ENCODE measurements at places on chromosomes 5 and 9. TPM values are rescaled to one million over a fixed set of nuclear protein-coding genes. Genes with fewer than 3 reads are reported as not detected.
A peak's percentile ranks its signal among the peaks of the same experiment; 100 is the strongest.

DNA sequence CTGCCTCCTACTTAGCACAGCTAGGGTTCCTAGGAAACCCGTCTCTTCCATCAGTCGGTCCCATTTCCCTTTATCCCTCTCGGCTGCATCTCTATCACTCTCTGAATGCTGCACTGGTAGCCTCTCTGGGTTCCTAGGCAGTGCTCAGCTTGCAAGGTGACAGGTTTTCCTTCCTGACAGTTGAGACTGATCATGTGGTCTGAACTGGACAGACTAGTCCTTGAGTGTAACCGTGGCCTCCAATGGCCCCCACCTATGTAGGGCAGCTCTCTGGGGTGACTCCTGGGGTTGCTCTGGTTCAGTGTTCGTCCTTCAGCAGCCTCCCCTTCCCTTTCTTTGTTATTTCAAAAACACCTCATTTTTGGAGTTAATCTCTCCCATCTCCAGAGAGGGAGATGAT lies 3.8 kb downstream of the TMEM8B start:
- no peak for DNase-seq
- peaks cover 24% of the 10 kb centered on the region for H3K4me1 ChIP-seq
- no peaks in the 10 kb centered on the region for H3K27me3 ChIP-seq

The GFI1B gene
- not detected for total RNA-seq

DNA sequence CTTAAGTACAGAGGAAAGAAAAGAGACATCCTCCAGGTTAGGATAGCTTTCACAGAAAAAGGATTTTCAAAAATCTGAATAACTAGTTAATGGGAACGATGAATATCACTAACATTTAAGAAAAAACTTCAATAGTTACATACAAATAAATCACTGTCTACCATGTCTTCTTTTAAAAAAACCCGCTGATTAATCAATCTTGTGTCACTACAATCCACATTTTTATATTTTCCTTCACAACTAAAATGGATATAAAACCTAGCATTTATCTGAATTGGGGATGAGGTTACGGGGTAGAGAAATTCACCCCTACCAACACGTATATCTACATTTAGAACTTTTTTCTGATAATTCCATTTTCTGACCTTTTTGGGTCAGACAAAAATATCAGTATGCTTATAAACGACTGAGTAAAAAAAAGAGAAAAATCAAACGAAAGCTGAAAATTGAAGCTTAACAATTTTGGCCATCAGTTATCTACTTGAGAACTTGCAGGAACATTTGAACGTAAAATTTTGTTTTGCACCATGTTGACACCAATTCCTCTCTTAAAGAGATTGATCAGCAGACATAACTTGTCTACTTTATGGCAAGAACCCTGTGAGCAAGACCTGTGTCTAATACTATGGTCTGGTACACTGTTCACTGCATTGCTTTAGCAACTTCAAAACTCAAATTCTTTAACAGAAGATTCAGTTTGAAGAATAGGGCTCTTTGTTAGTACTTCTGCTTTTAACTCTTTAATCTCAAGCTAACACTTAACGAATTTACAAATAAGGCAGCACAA lies 4.8 kb downstream of the NR3C1 start:
- H3K4me3 ChIP-seq = peak overlapping the region; percentile 97
- H3K27me3 ChIP-seq = no peaks in the 10 kb centered on the region
- H3K4me1 ChIP-seq = peaks cover 39% of the 10 kb centered on the region
- H3K27ac ChIP-seq = peak overlapping the region; percentile 68
- DNase-seq = no peak
- H3K36me3 ChIP-seq = peaks cover 67% of the 10 kb centered on the region

DNA sequence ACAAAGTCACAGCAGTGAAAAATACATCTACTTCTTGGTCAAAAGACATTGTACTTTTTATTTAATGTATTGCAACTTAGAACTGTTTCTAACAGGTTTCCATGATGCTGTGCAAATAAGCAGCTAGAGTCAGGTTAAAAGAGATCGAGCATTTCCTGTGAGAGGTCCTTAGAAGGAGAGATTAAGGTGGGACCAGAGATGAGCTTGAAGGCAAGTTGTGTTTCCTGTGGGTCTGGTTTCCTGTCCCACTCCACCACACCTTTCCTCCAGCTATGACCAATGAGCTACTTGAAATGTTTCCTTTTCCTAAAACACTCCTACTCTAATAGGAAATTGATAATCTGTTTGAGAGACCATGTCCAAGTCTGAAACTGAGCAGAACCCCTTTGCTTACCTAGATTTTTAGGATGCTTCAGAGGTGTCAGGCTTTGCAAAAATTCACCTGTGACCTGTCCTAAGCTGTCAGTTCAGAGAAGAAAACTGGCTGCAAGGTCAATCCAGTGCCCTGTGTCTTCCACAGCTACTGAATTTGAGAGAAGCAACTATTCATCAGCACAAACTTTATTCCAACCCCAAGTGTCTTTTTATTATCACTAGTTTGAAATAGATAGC lies 13.1 kb upstream of the RLN1 start:
- no peak for DNase-seq
- no peaks in the 10 kb centered on the region for H3K4me1 ChIP-seq
- no peaks in the 10 kb centered on the region for H3K36me3 ChIP-seq

- no peaks in the 10 kb centered on the region for H3K4me1 ChIP-seq
- peaks cover 5% of the 10 kb centered on the region for H3K36me3 ChIP-seq
- H3K4me3 ChIP-seq = no peak overlapping the region
- no peak for DNase-seq
- H3K27ac ChIP-seq = no peak overlapping the region
- no peaks in the 10 kb centered on the region for H3K27me3 ChIP-seq
Measured at GRCh38 chr9:93636172-93636661, 59.8 kb downstream of the PHF2 start.

DNA sequence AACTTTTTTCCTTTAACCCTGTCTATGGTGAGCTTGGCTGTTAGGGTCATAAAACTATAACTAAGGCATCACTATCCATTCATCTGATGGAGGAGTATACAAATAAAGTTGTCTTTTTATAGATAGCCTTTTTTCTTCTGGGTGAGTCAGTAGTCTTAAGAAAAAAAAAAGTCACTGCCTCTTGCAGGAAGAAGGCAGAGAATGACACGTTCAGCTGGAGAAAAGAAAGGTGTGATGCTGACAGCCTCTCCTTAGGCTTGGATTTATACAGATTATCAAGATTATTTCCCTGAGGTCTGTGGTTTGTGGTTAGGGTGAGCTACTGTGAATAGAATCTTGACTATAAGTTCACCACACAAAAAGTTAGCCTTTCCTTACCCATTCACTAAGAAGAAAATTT lies 23.0 kb downstream of the EPB41L4B start:
- H3K27me3 ChIP-seq = no peaks in the 10 kb centered on the region
- H3K27ac ChIP-seq = no peak overlapping the region
- H3K4me3 ChIP-seq = no peak overlapping the region
- DNase-seq = no peak
- H3K4me1 ChIP-seq = no peaks in the 10 kb centered on the region
- no peaks in the 10 kb centered on the region for H3K36me3 ChIP-seq

DNA sequence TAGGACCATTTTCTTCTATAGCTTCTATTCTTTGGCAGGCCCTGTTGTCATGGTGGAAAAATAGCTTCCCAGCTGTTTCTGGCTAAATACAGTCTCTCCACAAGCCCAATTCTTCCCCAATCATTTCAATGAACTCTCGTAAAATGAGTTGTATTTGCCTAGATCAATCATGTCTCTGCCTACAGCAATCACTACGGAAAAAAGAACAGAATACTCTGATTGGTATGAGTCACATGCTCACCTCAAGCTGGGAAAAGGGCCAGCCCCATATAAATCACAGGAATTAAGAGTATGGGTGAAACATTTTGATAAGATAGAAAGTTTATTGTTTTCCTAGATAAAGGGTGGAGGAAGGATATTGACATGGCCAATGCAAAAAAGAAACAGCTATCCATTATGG lies 711.4 kb downstream of the EFNA5 start:
- peak overlapping the region; percentile 15 for H3K27ac ChIP-seq
- no peaks in the 10 kb centered on the region for H3K27me3 ChIP-seq
- DNase-seq = peak; percentile 32
- H3K36me3 ChIP-seq = no peaks in the 10 kb centered on the region

DNA sequence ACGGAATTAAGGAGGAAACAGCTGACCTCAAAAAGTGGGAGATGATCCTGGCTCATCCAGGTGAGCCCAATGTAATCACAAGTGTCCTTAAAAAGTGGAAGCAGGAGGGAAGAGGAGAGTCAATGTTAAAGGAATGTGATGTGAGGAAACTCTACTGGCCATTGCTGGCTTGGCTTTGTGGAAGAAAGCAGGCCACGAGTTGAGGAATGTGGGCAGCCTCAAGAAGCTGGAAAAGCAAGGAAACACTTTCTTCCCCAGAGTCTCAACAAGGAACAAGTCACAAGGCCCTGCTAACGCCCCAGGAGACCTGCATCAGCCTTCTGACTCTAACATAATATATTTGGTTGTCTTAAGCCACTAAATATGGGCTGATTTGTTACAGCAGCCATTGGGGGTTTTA lies 252.8 kb downstream of the PSAT1 start:
- H3K4me1 ChIP-seq = no peaks in the 10 kb centered on the region
- no peak for DNase-seq
- H3K36me3 ChIP-seq = no peaks in the 10 kb centered on the region
- no peak overlapping the region for H3K27ac ChIP-seq
- H3K4me3 ChIP-seq = no peak overlapping the region

GRCh38 chr9:88462191-88462590 lies 72.8 kb upstream of the NXNL2 start:
- H3K27me3 ChIP-seq = no peaks in the 10 kb centered on the region
- DNase-seq = no peak
- no peaks in the 10 kb centered on the region for H3K36me3 ChIP-seq
- H3K27ac ChIP-seq = no peak overlapping the region

GRCh38 chr9:18825656-18826170 lies 207.3 kb downstream of the SAXO1 start:
- no peak for DNase-seq
- H3K4me3 ChIP-seq = no peak overlapping the region
- peaks cover 18% of the 10 kb centered on the region for H3K27me3 ChIP-seq
- no peaks in the 10 kb centered on the region for H3K4me1 ChIP-seq
- no peaks in the 10 kb centered on the region for H3K36me3 ChIP-seq
- H3K27ac ChIP-seq = no peak overlapping the region

DNA sequence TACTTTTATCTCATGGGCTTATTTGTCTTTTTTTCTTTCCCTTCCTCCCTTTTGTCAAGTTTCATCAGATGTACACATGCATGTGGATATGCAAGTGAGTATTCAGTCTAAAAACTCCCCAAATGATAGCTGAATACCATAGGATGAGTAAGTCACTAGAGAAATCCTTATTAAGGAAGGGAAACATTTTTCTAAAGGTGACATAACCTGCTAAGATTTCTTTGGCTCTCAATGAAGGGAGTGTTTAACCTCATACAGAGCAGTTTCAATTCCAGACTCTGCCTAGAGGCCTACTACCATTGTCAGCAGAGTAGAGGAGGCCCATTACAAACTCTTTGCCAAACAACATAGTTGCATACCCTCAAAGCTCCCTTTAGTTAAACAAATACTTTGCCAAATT lies 192.4 kb downstream of the ARHGEF28 start:
- peaks cover 73% of the 10 kb centered on the region for H3K4me1 ChIP-seq
- H3K27me3 ChIP-seq = no peaks in the 10 kb centered on the region
- peak overlapping the region; percentile 81 for H3K4me3 ChIP-seq
- peaks cover 81% of the 10 kb centered on the region for H3K36me3 ChIP-seq
